ENCODE measurements at places on chromosomes 3 and 15. TPM values are rescaled to one million over a fixed set of nuclear protein-coding genes. Genes with fewer than 3 reads are reported as not detected.

Gene GOLGA6B
- total RNA-seq: not detected

Gene RBP2
- not detected for total RNA-seq

Gene C3orf49
- not detected for total RNA-seq

Gene CPN2
- total RNA-seq: not detected

Gene TRAK1
- 128 TPM for total RNA-seq

Gene TGM4
- total RNA-seq: not detected

Gene NRROS
- 4.4 TPM for total RNA-seq

Gene TNFSF10
- 46.3 TPM for total RNA-seq

Gene EFHB
- 0.25 TPM for total RNA-seq

Gene EBLN2
- 9.6 TPM for total RNA-seq

Gene FMN1
- 0.25 TPM for total RNA-seq

Gene PLXND1
- 829 TPM for total RNA-seq

Gene TM4SF1
- 1,541 TPM for total RNA-seq

Gene AGTR1
- total RNA-seq: not detected

Gene GOLGA8J
- 0.13 TPM for total RNA-seq

Gene TGM5
- not detected for total RNA-seq

Gene CCDC191
- total RNA-seq: 1.3 TPM

Gene CILP
- not detected for total RNA-seq

Gene UCN2
- total RNA-seq: not detected

Gene EFCAB12
- total RNA-seq: not detected

Gene GRAMD2A
- total RNA-seq: 0.19 TPM

Gene CCDC33
- total RNA-seq: not detected

Gene ARL14
- not detected for total RNA-seq

Gene HRH1
- 11.9 TPM for total RNA-seq

Gene GOLGA8B
- total RNA-seq: 7.4 TPM

Gene KY
- total RNA-seq: not detected

Gene DOCK3
- under 0.01 TPM for total RNA-seq

Gene CCDC54
- total RNA-seq: not detected

Gene LRTM1
- total RNA-seq: not detected

Gene CHAC1
- total RNA-seq: 3.5 TPM

Gene FGD5
- 141 TPM for total RNA-seq

Gene GPR87
- total RNA-seq: 0.49 TPM

Gene ZNF501
- 5.3 TPM for total RNA-seq

Gene DPPA2
- total RNA-seq: not detected

Gene SELENOK
- total RNA-seq: 17.6 TPM

Gene ARGFX
- total RNA-seq: not detected

Gene CFAP100
- not detected for total RNA-seq

Gene TRIM71
- not detected for total RNA-seq

Gene PKM
- total RNA-seq: 820 TPM

Gene ALS2CL
- 9.9 TPM for total RNA-seq

Gene SPSB4
- total RNA-seq: not detected

Gene PRR20G
- not detected for total RNA-seq

Gene WDR73
- total RNA-seq: 25.7 TPM

Gene GP9
- not detected for total RNA-seq

Gene TBL1XR1
- 296 TPM for total RNA-seq

Gene TF
- total RNA-seq: 0.19 TPM

Gene PLSCR2
- total RNA-seq: 0.31 TPM

Gene ECE2
- total RNA-seq: not detected

Gene KCNH8
- under 0.01 TPM for total RNA-seq

Gene TMEM207
- not detected for total RNA-seq

Gene GOLGA6D
- under 0.01 TPM for total RNA-seq

Gene GASK1A
- total RNA-seq: not detected

Gene DNAH12
- 0.16 TPM for total RNA-seq

Gene MKRN3
- not detected for total RNA-seq

Gene TMEM158
- 0.44 TPM for total RNA-seq

Gene GPR171
- not detected for total RNA-seq

Gene MESP2
- not detected for total RNA-seq
